Activated CD4-positive, alpha-beta T cell treated with anti-CD3 and anti-CD28 coated beads for 1 hour (primary cell): ENCODE measurements at places on chromosomes 1 and 21.

DNA sequence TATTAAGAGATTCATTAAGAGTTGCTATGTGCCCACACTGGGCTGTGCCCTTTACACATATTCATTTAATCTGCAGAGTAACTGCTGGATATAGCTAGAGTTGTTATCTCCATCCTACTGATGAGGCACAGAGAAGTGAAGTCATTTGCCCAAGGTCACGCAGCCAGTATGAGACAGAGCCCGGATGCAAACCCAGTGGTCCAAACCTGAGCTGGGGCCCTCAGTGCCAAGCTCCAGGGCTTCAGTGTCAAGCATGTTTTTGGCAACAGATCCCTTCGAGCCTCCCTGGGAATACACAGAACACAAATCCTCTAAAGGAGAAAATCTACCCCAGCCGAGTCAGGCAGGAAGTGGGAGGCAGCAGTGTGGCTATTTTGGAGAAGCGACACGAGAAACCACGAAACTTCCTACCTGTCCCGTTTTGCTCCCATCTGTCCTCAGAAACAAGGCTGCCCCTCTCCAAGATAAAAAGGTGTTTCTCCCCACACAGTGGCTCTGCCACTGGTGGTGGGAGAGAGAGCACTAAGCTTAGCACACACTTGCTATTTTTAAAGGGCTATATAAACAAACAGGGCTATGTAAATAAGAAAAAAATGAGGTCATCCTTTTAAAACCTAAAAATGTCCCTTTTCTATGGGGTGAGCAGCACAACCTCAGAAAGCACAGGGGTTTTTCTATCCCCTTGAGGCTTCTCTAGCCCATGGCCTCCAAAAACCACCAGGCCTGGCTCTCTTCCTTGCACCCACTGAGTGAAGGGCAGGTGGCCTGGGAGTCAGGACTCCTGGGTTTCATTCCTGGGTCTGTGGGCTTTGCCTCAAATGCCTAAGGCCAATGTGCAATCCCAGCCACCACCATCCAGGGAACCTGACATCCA is 138.6 kb upstream of the EDN2 start:
- peak; percentile 1 for DNase-seq

GRCh38 chr1:184753608-184754475 is 816 bp downstream of the EDEM3 start:
- peak; percentile 26 for DNase-seq

DNA sequence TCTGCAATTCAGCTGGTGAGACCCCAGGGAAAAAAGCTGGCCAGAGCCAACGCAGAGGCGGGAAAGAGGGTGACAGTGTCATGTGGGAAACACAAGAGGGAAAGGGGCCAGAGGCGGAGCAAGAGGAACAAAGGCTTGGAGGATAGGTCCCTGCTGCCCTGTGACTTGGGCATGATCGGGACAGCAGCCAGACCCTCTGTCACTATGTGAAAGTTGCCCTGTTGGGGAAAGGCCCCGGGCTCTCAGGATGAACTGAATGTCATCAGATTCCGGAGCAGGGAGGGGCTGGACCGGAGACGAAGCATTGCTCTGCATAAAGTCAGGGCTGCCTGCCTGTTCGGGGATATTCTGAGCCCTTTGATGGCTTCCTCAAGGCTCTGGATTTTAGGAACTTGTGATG is 5.7 kb upstream of the ELF3 start:
- no peak for DNase-seq

- no peak for DNase-seq
These were observed 3.7 kb downstream of the ITGB2 start for GRCh38 chr21:44916965-44917364.

DNA sequence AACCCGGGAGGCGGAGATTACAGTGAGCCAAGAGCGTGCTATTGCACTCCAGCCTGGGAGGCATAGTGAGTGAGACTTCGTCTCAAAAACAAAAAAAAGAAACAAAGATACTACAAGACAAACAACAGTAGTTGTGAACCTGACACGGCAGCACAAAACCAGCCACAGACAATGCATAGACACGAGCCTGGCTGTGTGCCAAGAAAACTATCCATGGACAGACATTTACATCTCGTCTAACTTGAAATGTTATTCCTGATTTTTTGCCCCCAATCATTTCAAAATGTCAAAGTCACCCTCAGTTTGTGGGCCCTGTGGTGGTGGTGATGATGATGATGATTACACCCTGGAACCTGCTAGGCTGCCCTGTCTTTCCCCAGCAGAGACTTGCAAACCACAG is 6.3 kb downstream of the KLHL21 start:
- DNase-seq: no peak

- DNase-seq: no peak
These were observed 441 bp downstream of the PPT1 start for GRCh38 chr1:40096646-40096976.
